Effector memory CD4-positive, alpha-beta T cell (primary cell): ENCODE measurements at places on chromosomes 4 and X.

- H3K36me3 ChIP-seq: no peaks in the 10 kb centered on the region
- H3K4me1 ChIP-seq: no peaks in the 10 kb centered on the region
- no peak overlapping the region for H3K4me3 ChIP-seq
- no peak overlapping the region for H3K27ac ChIP-seq
- DNase-seq: no peak
Observed at GRCh38 chr4:89784686-89785231, 52.2 kb downstream of the SNCA start.

DNA sequence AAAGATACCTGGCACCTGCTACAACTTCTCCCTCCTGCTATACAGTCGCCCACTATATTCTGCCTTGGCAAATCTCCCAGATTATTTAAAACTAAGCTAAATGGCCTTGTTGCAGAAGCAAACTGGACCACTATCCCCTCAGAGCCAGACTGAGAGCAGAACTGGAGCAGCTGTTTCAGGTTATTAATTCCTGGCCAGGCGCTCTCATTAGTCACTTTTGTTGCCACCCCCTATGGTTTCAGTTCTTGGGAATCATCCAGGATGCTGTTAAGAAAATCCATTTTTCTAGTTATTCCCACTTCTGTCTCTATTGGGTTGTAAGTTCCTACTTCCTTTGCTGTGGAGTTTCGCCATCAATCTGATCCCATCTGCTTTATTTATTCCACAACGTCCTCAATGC is 30.1 kb downstream of the ADGRA3 start:
- H3K4me1 ChIP-seq: no peaks in the 10 kb centered on the region
- H3K4me3 ChIP-seq: no peak overlapping the region
- DNase-seq: no peak
- H3K27ac ChIP-seq: no peak overlapping the region
- no peaks in the 10 kb centered on the region for H3K36me3 ChIP-seq
- no peaks in the 10 kb centered on the region for H3K27me3 ChIP-seq

DNA sequence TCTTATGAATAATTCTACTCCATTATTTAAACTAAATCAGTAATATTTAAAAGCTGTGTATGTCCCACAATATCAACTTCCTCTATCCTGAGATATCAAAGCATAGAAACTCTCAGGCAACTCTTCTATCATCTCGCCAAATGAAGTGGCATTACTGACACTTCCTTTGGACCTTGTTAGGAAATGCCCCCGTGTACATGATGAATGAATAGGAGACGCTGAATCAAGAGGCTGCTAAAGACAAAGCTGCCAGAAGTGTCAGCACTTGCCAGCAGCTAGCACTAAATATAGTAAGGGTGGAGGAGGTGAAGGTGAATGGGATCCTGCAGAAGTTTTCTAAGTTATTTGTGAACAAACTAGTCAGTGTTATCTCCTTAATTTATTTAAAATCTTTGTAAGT is 99.5 kb upstream of the BLTP1 start:
- DNase-seq: no peak
- no peak overlapping the region for H3K4me3 ChIP-seq
- no peaks in the 10 kb centered on the region for H3K36me3 ChIP-seq
- no peaks in the 10 kb centered on the region for H3K4me1 ChIP-seq
- H3K27ac ChIP-seq: no peak overlapping the region

GRCh38 chr4:67555447-67555846 is 3.1 kb upstream of the STAP1 start:
- H3K4me3 ChIP-seq: no peak overlapping the region
- no peaks in the 10 kb centered on the region for H3K27me3 ChIP-seq
- peaks cover 5% of the 10 kb centered on the region for H3K4me1 ChIP-seq
- DNase-seq: no peak
- H3K27ac ChIP-seq: no peak overlapping the region

DNA sequence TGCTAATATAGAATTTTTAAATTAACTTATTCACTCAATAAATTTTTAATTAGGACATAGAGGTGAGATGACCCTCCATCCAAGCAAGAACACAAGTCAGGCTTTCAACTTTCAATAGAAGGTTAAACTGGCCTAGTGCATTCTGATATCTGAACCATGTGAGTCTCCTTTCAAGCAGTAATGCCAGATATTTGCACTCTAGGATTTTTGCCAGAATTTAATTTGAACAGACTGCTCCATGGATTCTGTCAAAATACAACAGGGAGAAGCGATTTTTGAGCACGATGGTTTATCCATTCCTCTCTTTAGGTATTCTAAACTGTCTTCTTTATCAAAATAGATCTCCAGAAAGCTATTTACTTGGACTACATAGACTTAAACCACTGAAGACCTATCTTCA is 72.0 kb upstream of the DCLK2 start:
- no peak for DNase-seq
- no peaks in the 10 kb centered on the region for H3K4me1 ChIP-seq
- H3K4me3 ChIP-seq: no peak overlapping the region
- H3K27me3 ChIP-seq: peaks cover 3% of the 10 kb centered on the region
